ENCODE measurements at places on chromosomes 2 and 18.

DNA sequence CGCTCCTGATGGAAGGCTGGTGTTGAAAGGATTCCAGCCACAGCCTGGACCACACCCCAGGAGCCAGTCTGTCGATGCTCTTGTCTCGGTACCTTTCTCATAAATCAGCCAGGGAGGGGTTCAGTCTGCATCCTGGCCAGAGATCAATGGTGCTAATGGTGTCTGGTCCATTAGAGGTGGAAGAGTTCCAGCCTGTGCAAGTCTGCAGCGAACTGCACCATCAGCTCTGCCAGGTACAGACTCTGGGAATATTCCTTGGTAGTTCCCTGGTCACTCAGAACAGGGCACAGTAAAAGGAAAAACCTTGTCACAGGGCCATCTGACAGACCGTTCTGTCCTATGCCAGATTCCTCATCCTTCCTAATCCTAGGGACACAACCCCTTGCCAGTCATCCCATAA, 164.3 kb downstream of the MTCL1 start:
- no peak for DNase-seq

GRCh38 chr2:36348721-36349120, 6.9 kb upstream of the CRIM1 start:
- DNase-seq = no peak

DNA sequence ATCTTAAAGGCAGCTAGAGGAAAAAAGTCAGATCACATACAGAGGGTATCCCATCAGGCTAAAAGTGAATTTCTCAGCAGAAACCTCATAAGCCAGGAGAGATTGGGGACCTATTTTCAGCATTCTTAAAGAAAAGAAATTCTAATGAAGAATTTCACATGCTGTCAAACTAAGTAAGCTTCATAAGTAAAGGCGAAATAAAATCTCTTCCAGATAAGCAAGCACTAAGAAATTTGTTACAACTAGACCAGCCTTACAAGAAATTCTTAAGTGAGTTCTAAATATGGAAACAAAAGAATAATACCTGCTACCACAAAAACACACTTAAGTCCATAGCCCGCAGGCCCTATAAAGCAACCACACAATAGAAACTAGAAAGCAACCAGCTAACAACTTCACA, 186.1 kb downstream of the ETAA1 start:
- no peak for DNase-seq

DNA sequence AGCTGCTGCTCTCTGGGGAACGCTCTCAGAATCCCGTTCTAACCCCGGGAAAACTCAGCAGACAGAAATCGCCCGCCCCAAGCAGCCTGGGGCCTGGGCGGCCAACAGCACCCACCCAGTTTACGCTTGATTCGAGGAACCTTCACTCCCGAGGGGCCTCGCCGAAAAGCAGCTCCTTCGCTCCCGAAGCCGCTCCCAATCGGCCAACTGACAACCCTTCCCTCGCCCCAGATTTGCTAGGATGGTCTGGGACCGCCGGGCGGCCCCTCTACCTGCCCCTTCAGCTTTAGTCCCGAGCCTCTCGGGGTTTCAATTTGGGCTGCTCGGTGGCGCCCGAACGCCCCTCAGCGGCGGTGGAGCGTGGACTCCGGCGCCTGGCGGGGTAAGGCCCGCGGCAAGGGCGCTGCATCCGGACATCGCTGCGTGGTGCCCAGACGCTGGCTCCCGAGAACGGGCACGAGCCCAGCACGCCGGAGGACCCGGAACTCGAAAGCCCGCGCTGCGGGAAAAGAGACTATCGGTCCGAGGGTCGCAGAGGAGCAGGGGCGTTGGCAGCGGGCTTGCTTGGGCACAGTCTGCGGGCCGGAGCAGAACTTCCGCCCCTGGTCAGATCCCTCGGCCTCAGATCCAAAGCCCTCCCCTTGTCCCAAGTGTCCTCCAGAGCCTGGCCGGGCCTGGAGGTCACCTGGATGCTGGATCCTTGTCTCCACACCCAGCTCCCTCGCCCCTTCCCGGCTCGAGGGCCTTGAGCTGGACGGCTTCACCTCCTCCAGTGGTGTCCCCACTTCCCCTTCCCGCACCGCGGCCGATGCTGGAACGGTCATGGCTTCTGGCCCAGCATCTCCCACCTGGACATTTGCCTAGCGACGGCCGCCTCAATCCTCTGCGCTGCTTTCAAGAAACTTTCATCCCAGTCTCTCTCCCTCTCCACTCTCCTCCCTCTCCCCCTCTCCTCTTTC, 3.0 kb upstream of the OTX1 start:
- DNase-seq = no peak

DNA sequence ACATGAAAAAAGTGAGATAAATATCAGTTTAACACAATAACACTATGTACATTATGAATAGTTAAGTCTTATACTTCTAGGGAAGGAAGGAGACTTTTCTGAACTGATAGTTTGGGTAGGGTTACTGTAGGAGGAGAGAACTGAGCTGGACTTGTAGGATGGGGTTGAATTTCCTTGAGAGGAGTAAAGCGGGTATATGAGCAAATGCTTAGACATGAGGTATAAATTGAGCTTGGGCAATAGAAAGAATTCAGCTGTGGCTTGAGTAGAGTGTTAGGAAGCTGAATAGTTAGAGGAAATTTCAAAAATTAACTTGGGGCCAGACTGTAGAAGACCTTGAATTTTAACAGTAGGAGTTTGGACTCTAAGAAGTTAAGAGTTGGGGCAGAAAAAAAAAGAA, 45.1 kb downstream of the LCLAT1 start:
- no peak for DNase-seq

DNA sequence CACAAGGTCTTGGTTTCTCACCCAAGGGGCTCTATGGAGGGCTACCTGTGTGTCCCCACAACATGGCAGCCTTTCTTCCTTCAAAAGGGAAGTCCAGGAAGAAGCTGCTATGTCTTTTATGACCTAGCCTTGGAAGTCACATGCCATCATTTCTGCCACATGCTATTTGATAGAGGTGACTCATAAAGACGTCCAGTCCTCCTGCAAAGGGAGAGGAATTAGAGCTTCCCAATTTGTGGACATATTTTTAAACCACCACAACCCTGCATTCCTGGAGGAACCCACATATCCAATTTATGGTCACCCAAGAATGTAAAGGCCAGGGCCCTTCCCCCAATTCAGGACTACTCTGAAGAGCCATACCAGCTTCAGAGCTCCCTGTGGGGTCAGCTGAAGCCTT, 246.2 kb downstream of the CYP26B1 start:
- DNase-seq = no peak

GRCh38 chr2:235770909-235771820, 277.3 kb downstream of the AGAP1 start:
- no peak for DNase-seq

DNA sequence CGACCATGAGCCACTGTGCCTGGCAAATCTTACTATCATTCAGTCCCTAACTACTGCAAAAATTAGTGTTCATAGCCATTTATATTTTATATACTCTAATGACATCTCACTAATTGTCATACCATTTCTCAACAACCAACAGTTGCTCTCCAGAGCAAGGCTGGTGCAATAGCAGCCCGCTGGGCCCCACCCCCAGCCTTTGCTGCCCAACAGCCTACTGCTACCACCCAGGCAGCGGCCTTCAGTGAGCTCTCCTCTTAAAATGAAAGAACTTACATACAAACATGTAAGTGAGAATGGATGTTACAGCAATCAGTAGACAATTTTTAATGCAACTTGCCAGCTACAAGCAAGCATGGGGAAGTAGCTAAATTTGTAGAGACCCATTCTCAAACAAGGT, 90.5 kb downstream of the HNRNPLL start:
- DNase-seq = no peak

DNA sequence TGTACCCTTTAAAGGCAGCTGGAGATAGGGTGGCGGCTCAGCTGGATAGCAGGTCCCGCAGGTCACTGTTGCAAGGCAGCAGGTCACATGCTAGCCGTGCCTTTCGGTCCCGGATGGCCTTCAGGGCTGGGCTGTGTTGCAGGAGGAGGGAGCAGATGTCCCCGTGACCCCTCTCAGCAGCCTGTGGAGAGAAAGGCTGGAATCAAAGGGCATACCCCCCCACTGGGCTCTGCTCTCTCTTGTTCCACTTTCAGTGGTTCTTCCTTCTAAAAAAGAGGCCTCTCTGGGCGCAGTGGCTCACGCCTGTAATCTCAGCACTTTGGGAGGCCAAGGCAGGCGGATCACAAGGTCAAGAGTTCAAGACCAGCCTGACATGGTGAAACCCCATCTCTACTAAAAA, 4.4 kb upstream of the ANKRD23 start:
- DNase-seq = no peak

- peak; percentile 14 for DNase-seq
Observed at GRCh38 chr18:13220361-13220991, 1.9 kb downstream of the LDLRAD4 start.

- no peak for DNase-seq
Observed at GRCh38 chr2:62437785-62438184, 68.2 kb downstream of the TMEM17 start.

DNA sequence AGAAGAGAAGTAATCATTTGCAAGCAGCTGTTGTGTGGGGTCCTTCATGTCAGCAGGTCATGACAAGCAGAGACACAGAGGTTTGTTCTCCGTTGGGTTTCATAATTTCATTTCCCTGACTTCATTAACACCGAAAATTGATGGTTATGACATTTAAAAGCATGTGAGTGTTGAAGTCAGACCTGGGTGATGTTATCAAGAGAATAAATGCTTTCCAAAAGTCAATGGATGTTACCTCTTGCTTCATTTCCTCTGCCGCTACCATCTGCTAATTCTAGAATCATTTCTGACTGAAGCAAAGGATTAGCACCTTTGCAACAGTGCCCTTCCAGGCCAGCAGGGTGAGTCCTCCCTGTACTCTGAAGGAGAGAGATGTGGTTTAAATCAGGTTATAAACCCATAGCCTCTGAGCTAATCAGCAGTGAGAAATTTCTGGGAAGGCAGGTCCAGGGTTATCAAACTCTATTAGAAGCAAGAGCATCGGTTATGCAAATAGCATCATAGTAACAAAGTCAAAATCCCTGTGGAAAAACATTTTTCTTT, 446.2 kb downstream of the PIK3C3 start:
- DNase-seq = no peak

DNA sequence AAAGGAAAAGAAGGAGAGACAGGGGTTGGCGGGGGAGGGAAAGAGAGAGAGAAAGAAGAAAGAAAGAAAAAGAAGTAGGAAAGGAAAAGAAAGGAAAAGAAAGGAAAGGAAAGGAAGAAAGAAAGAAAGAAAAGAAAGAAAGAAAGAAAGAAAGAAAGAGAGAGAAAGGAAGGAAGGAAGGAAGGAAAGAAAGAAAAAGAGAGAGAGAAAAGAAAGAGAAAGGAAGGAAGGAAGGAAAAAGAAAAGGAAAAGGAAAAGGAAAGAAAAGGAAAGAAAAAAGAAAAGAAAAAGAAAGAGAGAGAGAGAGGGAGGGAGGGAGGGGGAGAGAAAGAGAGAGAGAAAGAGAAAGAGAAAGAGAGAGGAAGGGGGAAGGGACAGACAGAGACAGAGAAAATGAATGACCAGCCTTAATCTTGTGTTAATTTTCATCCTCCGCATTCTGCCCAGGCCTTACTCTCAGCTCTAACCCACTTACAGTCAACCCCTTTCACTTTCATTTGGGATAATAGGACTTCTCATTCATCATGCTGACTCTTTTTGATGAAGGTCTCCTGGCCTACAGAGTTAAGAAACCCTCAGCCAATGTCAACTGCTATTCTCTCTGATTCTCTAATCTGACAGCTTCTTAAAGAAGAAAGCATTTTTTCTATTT, 207.3 kb downstream of the SUCLG1 start:
- DNase-seq = no peak

GRCh38 chr18:13612196-13612997, 114.0 kb downstream of the FAM210A start:
- no peak for DNase-seq

DNA sequence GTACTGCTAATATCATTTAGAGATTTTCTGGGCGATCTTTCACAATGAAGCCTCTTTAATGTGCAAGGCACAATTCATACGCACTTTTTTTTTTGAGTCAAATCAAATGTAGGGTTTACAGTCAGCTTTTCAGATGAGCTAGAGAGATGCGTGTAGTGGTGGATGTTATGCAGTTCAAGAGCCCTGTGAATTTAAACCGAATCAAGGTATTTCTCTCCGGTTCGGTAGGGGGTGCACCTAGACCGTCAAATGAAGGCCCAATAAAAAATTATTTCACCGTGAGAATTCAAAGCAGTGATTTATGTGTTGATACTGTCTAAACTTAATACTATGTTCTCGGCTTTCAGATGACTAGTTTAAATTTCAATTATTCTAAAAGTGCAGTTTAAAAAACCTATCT, 1.1 kb downstream of the PTH2R start:
- peak; percentile 69 for DNase-seq

DNA sequence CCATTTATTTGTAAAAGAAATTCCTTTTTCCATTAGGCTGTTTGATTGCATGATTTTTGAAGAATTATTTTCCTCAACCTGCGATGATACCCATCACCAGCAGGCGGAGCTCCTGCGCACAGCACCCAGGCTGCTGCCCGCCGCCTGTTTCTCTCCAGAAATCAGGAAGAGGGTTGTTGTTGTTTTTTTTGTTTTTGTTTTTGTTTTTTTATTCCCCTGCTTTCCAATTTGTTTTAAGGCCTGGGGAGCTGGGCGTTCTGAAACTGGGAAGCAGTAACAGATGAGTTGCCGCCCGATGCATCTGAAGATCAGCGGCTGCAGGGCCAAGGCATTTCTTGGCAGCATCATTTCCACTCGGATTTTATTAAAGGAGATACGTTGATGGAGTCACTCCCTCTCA, 132.1 kb downstream of the MBP start:
- peak; percentile 30 for DNase-seq

- DNase-seq = no peak
Observed at GRCh38 chr2:76667821-76668271, 854.3 kb downstream of the LRRTM4 start.

GRCh38 chr18:50793641-50794565, 25.9 kb downstream of the MRO start:
- DNase-seq = no peak

DNA sequence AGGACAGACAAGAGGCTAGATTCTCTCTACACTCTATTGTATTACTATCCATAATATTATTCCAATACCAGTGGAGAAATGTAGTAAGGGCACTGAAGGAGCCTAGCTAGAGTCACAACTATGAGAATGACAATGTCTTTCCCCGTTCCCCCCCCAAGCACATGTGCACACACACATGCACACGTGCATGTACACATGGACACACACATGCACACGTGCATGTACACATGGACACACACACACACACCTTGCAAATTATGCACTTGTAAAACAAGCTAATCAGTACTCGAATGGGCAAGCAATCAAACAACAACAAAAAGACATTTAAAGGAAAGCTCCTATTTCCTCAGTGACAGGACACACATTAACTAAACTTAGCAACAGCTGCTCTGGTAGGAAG, 65.2 kb downstream of the INSIG2 start:
- no peak for DNase-seq

DNA sequence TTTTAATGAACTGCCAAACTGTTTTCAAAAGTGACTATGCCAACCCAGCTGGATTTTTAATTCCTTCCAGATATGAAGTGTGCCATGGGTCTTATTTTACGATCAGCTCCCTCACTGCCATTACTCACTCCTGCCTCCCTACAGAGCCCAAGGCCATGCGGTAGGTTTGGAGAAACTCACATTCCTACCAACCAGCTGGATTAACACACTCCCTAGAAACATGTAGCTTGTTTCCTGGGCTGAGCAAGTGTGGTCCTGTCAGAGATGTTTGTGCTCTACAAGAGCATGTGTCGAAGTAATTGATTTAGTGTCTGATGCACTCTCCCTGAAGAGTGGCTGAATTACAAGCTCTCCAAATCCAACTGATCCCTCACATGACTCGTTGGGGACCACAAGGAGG, 82.5 kb downstream of the SPP2 start:
- peak; percentile 11 for DNase-seq
